Uterus (tissue), 4 donors: ENCODE measurements at places on chromosomes 16 and 17. TPM values are rescaled to one million over a fixed set of nuclear protein-coding genes. Genes with fewer than 3 reads are reported as not detected.

GRCh38 chr17:19388791-19389785 is 2.1 kb upstream of the MFAP4 start:
- peaks cover 29% of the 10 kb centered on the region for H3K4me1 ChIP-seq
- no peaks in the 10 kb centered on the region for H3K36me3 ChIP-seq
- H3K27me3 ChIP-seq, result no peaks in the 10 kb centered on the region
- peak overlapping the region; percentile 97 for H3K27ac ChIP-seq

GRCh38 chr16:5206331-5206990 is 108.9 kb upstream of the EEF2KMT start:
- H3K4me1 ChIP-seq, result no peaks in the 10 kb centered on the region
- H3K27me3 ChIP-seq, result no peaks in the 10 kb centered on the region
- no peak overlapping the region for H3K4me3 ChIP-seq
- no peaks in the 10 kb centered on the region for H3K36me3 ChIP-seq
- no peak overlapping the region for H3K27ac ChIP-seq

GRCh38 chr17:40021451-40021971 is 6.3 kb downstream of the CSF3 start:
- H3K27me3 ChIP-seq, result no peaks in the 10 kb centered on the region
- DNase-seq, result peak; percentile 59
- peak overlapping the region; percentile 82 for H3K27ac ChIP-seq
- H3K4me1 ChIP-seq, result peaks cover 61% of the 10 kb centered on the region
- H3K36me3 ChIP-seq, result no peaks in the 10 kb centered on the region

DNA sequence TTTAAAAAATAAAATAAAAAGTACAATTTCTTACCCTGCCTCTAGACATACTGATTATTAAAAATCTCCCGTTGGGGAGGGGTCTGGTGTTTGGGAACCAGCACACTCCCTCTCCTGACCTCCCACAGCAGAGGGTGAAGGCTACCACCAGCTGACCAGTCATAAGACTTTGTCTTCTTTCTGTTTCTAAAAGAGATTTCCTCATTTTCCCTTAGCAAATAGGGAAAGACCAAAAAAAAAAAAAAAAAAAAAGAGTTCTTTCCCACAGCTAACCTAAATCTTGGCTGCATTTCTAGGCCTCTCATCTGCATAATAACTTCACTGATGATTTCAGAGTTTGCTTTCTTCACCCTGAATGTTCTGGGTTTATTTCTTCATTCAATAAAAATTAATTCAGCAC is 30.3 kb downstream of the CDK5RAP3 start:
- H3K27ac ChIP-seq, result no peak overlapping the region
- H3K27me3 ChIP-seq, result no peaks in the 10 kb centered on the region
- no peaks in the 10 kb centered on the region for H3K36me3 ChIP-seq
- H3K4me1 ChIP-seq, result no peaks in the 10 kb centered on the region
- no peak for DNase-seq
- H3K4me3 ChIP-seq, result no peak overlapping the region

- H3K36me3 ChIP-seq, result no peaks in the 10 kb centered on the region
- H3K4me1 ChIP-seq, result no peaks in the 10 kb centered on the region
- no peak for DNase-seq
- H3K27me3 ChIP-seq, result no peaks in the 10 kb centered on the region
- no peak overlapping the region for H3K27ac ChIP-seq
Observed at GRCh38 chr17:6108382-6108781, 38.2 kb downstream of the WSCD1 start.

- peaks cover 7% of the 10 kb centered on the region for H3K27me3 ChIP-seq
- no peaks in the 10 kb centered on the region for H3K36me3 ChIP-seq
- H3K4me3 ChIP-seq, result no peak overlapping the region
- H3K4me1 ChIP-seq, result no peaks in the 10 kb centered on the region
- DNase-seq, result no peak
- H3K27ac ChIP-seq, result no peak overlapping the region
Observed at GRCh38 chr17:48439875-48440505, 10.0 kb upstream of the SKAP1 start.

GRCh38 chr17:62791235-62791734 is 16.8 kb downstream of the MARCHF10 start:
- no peak overlapping the region for H3K27ac ChIP-seq
- H3K4me3 ChIP-seq, result no peak overlapping the region
- no peaks in the 10 kb centered on the region for H3K4me1 ChIP-seq
- no peaks in the 10 kb centered on the region for H3K36me3 ChIP-seq
- no peaks in the 10 kb centered on the region for H3K27me3 ChIP-seq
- no peak for DNase-seq

GRCh38 chr16:24839347-24839972 is 6.3 kb upstream of the SLC5A11 start:
- no peaks in the 10 kb centered on the region for H3K36me3 ChIP-seq
- H3K27me3 ChIP-seq, result no peaks in the 10 kb centered on the region
- DNase-seq, result no peak
- no peak overlapping the region for H3K27ac ChIP-seq
- no peaks in the 10 kb centered on the region for H3K4me1 ChIP-seq
- H3K4me3 ChIP-seq, result no peak overlapping the region

DNA sequence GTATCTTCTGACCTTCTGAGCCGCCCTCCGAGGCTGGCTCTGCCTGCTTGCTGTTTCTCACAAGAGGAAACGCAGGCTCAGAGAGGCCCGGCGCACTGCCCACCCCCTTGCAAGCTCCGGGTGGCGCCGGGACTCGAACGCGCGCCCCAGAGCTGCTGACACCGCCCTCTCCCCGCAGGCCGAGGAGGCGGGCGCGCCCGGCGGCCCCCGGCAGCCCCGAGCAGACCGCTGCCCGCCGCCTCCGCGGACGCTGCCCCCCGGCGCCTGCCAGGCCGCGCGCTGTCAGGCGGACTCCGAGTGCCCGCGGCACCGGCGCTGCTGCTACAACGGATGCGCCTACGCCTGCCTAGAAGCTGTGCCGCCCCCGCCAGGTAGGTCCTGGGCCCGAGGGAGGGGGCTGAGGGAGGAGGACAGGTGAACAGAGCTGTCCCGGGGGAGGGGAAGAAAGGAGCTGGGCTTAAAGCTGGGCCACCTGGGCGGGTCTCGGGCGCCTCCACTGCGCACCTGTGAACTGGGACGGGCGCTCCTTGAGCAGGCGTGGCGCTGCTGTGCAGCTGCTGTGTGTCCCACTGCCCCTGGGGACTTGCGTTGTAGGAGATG is 18.2 kb downstream of the WFDC1 start:
- no peaks in the 10 kb centered on the region for H3K4me1 ChIP-seq
- no peak for DNase-seq
- no peaks in the 10 kb centered on the region for H3K36me3 ChIP-seq
- H3K27me3 ChIP-seq, result no peaks in the 10 kb centered on the region

GRCh38 chr17:38418693-38419507 is 9.4 kb upstream of the ARHGAP23 start:
- no peaks in the 10 kb centered on the region for H3K36me3 ChIP-seq
- DNase-seq, result no peak
- peaks cover 26% of the 10 kb centered on the region for H3K4me1 ChIP-seq

- peaks cover 47% of the 10 kb centered on the region for H3K27me3 ChIP-seq
- H3K27ac ChIP-seq, result no peak overlapping the region
- no peak overlapping the region for H3K4me3 ChIP-seq
Observed at GRCh38 chr17:79811011-79811867, 14.4 kb upstream of the CBX8 start.

GRCh38 chr17:72092710-72093322 is 28.0 kb upstream of the SOX9 start:
- no peaks in the 10 kb centered on the region for H3K27me3 ChIP-seq
- H3K27ac ChIP-seq, result no peak overlapping the region
- H3K4me1 ChIP-seq, result no peaks in the 10 kb centered on the region

DNA sequence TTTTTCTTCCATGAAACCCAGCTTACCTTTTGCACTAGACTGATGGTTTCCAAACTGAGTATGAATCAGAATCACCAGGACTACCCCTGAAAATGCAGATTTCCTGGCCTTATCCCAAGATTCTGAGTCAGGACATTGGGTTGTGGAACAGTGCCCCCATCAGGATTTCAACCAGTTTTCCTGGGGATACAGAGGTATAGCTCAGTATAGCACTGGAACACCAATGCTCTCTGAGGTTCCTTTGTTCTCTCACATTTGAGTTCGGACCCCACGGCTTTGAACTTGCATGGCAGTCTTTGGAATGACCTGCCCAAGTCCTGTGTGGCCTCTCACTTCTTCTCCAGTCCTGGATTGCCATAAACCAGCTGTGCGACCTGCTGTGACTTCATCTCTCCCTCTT is 12.8 kb upstream of the CCL8 start:
- no peaks in the 10 kb centered on the region for H3K27me3 ChIP-seq
- no peak overlapping the region for H3K4me3 ChIP-seq
- no peak for DNase-seq

GRCh38 chr16:69937465-69937951 is 13.6 kb upstream of the CLEC18A start:
- H3K4me3 ChIP-seq, result no peak overlapping the region
- no peak for DNase-seq
- no peaks in the 10 kb centered on the region for H3K36me3 ChIP-seq
- H3K27me3 ChIP-seq, result no peaks in the 10 kb centered on the region
- H3K4me1 ChIP-seq, result no peaks in the 10 kb centered on the region
- H3K27ac ChIP-seq, result no peak overlapping the region

- H3K36me3 ChIP-seq, result no peaks in the 10 kb centered on the region
- H3K27me3 ChIP-seq, result no peaks in the 10 kb centered on the region
- no peaks in the 10 kb centered on the region for H3K4me1 ChIP-seq
- no peak for DNase-seq
- no peak overlapping the region for H3K27ac ChIP-seq
- no peak overlapping the region for H3K4me3 ChIP-seq
Observed at GRCh38 chr17:56987283-56987834, 9.4 kb downstream of the SCPEP1 start.

- H3K27ac ChIP-seq, result no peak overlapping the region
- DNase-seq, result no peak
- no peaks in the 10 kb centered on the region for H3K27me3 ChIP-seq
- H3K4me1 ChIP-seq, result no peaks in the 10 kb centered on the region
- no peak overlapping the region for H3K4me3 ChIP-seq
Observed at GRCh38 chr16:76035689-76036088, 241.5 kb upstream of the CNTNAP4 start.

DNA sequence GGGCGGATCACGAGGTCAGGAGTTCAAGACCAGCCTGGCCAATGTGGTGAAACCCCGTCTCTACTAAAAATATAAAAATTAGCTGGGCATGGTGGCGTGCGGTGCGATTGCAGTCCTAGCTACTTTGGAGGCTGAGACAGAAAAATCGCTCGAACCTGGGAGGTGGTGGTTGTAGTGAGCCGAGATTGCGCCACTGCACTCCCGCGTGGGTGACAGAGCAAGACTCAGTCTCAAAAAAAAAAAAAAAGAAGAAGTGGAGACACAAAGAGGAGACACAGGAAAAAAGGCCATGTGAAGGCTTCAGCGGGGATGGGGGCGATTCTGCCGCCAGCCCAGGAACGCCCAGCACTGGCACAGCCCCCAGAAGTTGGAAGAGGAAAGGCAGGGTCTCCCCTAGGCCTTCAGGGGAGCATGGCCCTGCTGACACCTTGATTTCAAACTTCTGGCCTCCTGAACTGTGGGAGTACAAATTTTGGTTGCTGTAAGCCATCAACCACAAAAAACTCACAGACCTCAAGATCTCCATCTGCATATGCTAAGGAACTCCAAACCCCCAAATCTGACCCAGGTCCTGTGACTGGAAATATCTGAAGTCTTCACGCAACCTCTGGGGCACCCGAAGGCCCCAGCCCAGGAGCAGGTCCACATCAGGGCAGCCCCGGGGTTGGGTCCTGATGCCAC is 7.0 kb downstream of the SGSH start:
- H3K36me3 ChIP-seq, result no peaks in the 10 kb centered on the region
- H3K4me1 ChIP-seq, result no peaks in the 10 kb centered on the region
- no peaks in the 10 kb centered on the region for H3K27me3 ChIP-seq
- no peak for DNase-seq
- no peak overlapping the region for H3K27ac ChIP-seq
- no peak overlapping the region for H3K4me3 ChIP-seq

DNA sequence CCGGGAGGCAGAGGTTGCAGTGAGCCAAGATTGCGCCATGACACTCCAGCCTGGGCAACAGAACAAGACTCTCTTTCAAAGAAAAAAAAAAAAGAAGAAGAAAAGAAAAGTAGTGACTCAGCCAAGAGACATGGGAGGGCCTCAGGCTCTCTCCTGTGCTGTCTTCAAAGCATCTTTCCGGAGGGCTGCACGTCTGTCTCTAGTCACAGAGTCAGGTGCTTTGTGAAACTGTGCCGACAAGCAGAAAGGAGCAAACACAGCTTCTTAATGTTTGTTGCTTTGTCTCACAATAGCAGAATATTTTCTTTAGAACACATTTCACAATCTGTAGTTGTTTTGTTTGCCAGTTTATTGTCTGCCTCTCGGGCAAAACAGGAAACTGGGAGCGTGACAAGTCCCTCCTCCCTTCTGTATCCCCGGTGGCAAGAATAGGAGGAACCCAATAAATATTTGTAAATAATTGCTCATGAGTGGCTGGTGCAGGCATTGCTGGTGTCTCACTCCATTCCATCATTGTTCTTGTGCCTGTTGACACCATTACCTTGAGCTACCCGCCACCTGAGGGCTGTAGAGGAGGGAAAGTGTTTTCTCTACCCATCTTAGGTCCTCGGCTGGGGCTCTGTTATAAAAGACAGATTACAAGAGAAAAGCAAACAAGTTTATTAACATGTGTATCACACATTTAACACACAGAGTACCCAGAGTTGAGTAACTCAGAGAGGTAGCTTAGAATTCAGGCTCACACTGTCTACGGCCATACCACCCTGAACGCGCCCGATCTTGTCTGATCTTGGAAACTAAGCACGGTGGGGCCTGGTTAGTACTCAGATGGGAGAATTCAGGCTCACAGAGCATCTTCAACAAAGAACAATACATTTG is 5.5 kb downstream of the GAST start:
- no peaks in the 10 kb centered on the region for H3K36me3 ChIP-seq
- H3K4me1 ChIP-seq, result no peaks in the 10 kb centered on the region
- no peaks in the 10 kb centered on the region for H3K27me3 ChIP-seq
- H3K27ac ChIP-seq, result peak overlapping the region; percentile 7
- no peak for DNase-seq

DNA sequence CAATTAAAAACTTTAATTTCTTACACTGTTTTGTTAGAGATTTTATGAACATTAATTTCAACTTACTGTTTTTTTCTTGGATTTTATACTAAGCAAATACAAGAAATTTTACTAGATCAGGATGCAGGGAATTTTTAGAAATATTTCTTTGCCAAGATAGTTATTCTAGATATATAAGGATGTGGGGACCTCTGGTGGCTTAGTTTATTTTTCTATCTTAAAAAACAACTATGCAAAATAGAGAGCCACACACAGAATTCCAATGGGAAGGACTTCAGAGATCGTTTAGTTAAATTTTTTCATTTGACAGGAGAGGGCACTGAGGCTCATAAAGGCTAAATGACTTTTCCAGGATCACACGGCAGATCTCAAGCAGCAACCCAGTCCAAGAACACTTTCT is 23.0 kb upstream of the CAPNS2 start:
- H3K4me1 ChIP-seq, result no peaks in the 10 kb centered on the region
- H3K27me3 ChIP-seq, result no peaks in the 10 kb centered on the region
- DNase-seq, result no peak
- no peak overlapping the region for H3K27ac ChIP-seq
- no peaks in the 10 kb centered on the region for H3K36me3 ChIP-seq

Gene C16orf86
- 5.3 TPM for total RNA-seq

Gene GP1BA
- not detected for total RNA-seq

Gene ARHGAP44
- 19.1 TPM for total RNA-seq

Gene CD300H
- not detected for total RNA-seq

Gene IRX3
- total RNA-seq, result 15.0 TPM

Gene MYCBPAP
- 2.7 TPM for total RNA-seq

Gene CTF1
- 2.3 TPM for total RNA-seq
